Cardiac ventricle fibroblast (primary cell): ENCODE measurements at places on chromosomes 4 and X. TPM values are rescaled to one million over a fixed set of nuclear protein-coding genes. Genes with fewer than 3 reads are reported as not detected.

ARR3 gene
- total RNA-seq, result not detected in 2 replicates

MID2 gene
- total RNA-seq, result 15.0 and 17.2 TPM in 2 replicates

FRMPD3 gene
- under 0.01 TPM in 1 of 2 replicates, not detected in the other for total RNA-seq

POU3F4 gene
- total RNA-seq, result not detected in 2 replicates

SPATA18 gene
- total RNA-seq, result 11.0 and 16.4 TPM in 2 replicates

GUF1 gene
- total RNA-seq, result 8.3 and 11.3 TPM in 2 replicates

FAM47E gene
- total RNA-seq, result 0.44 and 0.78 TPM in 2 replicates

RHOXF2 gene
- total RNA-seq, result not detected in 2 replicates

C4orf50 gene
- total RNA-seq, result not detected in 2 replicates

RADX gene
- total RNA-seq, result 0.19 TPM in 1 of 2 replicates, not detected in the other
